ENCODE measurements at places on chromosomes 7 and 10. TPM values are rescaled to one million over a fixed set of nuclear protein-coding genes. Genes with fewer than 3 reads are reported as not detected.
A peak's percentile ranks its signal among the peaks of the same experiment; 100 is the strongest.

GRCh38 chr10:17675638-17676037 lies 31.7 kb downstream of the STAM start:
- no peaks in the 10 kb centered on the region for H3K27me3 ChIP-seq
- peaks cover 12% of the 10 kb centered on the region for H3K4me1 ChIP-seq
- H3K27ac ChIP-seq = no peak overlapping the region
- peaks cover 15% of the 10 kb centered on the region for H3K36me3 ChIP-seq
- no peak overlapping the region for H3K4me3 ChIP-seq

GRCh38 chr7:6680146-6680545 lies 26.6 kb downstream of the ZNF12 start:
- H3K4me3 ChIP-seq = no peak overlapping the region
- H3K36me3 ChIP-seq = peaks cover 39% of the 10 kb centered on the region
- no peaks in the 10 kb centered on the region for H3K27me3 ChIP-seq
- H3K27ac ChIP-seq = no peak overlapping the region
- H3K4me1 ChIP-seq = no peaks in the 10 kb centered on the region

DNA sequence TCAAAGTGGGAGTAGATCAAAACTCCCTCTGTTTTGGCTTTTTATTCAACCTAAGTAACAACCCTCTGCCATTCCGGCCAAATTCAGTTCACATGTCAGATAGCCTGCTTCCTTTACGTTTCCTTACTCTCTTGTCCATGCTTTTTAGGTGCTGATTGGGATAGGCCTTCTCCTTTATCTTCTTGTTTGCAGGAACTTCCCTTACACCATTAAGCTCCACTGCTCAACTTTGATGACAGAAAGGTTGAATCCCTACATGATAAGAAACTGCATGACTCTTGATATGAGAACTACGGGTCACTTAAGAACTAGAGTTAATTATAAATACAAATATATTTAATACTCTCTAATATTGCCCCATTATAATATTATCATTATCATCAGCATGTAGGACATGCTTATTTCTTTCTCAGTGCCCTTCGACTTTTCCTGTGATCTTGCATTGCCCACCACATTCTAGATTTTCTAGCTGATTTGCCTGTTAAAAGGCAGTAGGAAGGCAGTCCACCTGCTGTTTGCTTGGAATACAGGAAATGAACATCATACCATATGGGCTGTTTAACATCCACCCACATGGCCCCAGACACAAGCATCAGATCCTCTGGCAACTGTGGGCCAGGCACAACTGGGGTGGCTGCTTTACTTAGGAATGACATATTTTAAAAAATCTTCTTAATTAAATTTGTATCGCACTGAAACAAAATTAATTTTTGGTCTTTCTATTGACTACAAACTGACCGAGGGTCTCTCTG lies 59.7 kb upstream of the CCDC6 start:
- H3K27ac ChIP-seq = no peak overlapping the region
- no peaks in the 10 kb centered on the region for H3K4me1 ChIP-seq
- no peaks in the 10 kb centered on the region for H3K36me3 ChIP-seq
- H3K4me3 ChIP-seq = no peak overlapping the region

DNA sequence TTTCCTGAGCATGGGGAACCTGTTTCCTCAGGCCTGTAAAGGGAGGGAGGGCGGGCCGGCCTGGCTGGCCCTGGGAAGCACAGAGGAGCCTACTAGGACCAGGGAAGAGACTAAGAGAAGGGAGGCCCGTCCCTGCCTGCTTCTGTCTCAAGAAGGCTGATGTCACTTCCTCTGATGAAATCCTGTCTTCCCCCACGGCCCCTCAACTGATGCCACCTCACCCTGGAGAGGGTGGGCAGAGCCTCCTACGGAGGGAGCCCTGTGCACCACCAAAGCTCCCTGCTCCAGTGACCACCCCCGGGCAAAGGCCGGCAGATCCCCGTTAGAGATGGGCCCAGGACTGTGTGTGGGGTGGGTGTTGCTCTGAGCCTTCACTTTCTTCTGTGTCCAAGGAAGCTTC lies 1.0 kb upstream of the PILRA start:
- peak overlapping the region; percentile 80 for H3K27ac ChIP-seq
- no peaks in the 10 kb centered on the region for H3K27me3 ChIP-seq
- peaks cover 2% of the 10 kb centered on the region for H3K36me3 ChIP-seq
- no peak overlapping the region for H3K4me3 ChIP-seq
- no peak for DNase-seq
- peaks cover 18% of the 10 kb centered on the region for H3K4me1 ChIP-seq

GRCh38 chr10:16520900-16521299 lies 779 bp downstream of the C1QL3 start:
- peaks cover 4% of the 10 kb centered on the region for H3K36me3 ChIP-seq
- H3K4me1 ChIP-seq = peaks cover 11% of the 10 kb centered on the region
- H3K27ac ChIP-seq = no peak overlapping the region
- peaks cover 36% of the 10 kb centered on the region for H3K27me3 ChIP-seq

- H3K4me3 ChIP-seq = no peak overlapping the region
- no peaks in the 10 kb centered on the region for H3K27me3 ChIP-seq
- H3K27ac ChIP-seq = peak overlapping the region; percentile 42
- H3K4me1 ChIP-seq = peaks cover 66% of the 10 kb centered on the region
These were observed 21.2 kb downstream of the CEP41 start for GRCh38 chr7:130419658-130420057.

DNA sequence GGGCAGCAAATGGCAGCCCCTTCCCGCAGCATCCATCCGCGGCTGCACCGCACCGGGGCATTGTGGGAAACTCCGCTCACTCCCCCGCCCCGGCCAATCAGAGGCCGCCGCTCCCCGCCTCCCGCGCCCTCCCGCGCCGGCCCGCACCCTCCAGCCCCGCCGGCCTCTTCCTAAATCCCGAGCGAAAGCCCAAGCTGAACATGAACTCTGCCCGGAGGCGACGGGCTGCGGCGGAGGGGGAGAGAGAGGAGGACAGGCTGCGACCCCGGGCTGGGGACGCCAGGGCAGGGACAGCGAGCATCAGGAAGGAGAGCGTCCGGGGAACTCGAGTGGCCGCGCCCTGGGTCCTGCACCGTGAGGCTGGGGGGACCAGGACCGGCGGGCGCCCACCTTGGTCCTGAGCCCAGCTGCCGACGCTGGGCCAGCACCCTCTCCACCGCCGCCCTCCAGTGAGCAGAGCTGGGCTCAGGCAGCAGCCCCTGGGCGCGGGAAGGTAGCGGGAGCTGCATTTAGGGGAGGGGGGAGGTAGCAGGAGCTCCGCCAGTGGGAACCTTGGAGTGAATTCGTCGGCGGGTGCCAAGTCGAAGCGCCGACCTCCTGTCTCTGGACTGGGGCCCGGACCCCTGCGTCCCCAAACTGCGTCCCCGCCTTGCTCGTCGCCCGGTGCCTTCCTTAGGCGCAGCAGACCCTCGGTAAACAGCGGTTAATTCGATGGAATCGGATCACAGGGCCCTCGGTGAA lies at the start of gene DGKI:
DGKI (minus strand) TSS at position 148 of the 741 bp plus-strand sequence.
- peaks cover 71% of the 10 kb centered on the region for H3K27me3 ChIP-seq
- DNase-seq = no peak
- H3K4me1 ChIP-seq = peaks cover 5% of the 10 kb centered on the region
- no peaks in the 10 kb centered on the region for H3K36me3 ChIP-seq

GRCh38 chr7:12373580-12374263 lies 29.9 kb downstream of the VWDE start:
- H3K27ac ChIP-seq = no peak overlapping the region
- no peaks in the 10 kb centered on the region for H3K27me3 ChIP-seq
- H3K4me1 ChIP-seq = no peaks in the 10 kb centered on the region
- no peak for DNase-seq

- peak overlapping the region; percentile 84 for H3K27ac ChIP-seq
- peaks cover 14% of the 10 kb centered on the region for H3K36me3 ChIP-seq
- peaks cover 61% of the 10 kb centered on the region for H3K4me1 ChIP-seq
These were observed 237.2 kb upstream of the KAT6B start for GRCh38 chr10:74589226-74589673.

GRCh38 chr10:69425041-69425440 lies 8.3 kb upstream of the TACR2 start:
- peak overlapping the region; percentile 58 for H3K27ac ChIP-seq

GRCh38 chr10:88070080-88070880 lies 206.9 kb downstream of the PTEN start:
- peaks cover 13% of the 10 kb centered on the region for H3K36me3 ChIP-seq
- no peak for DNase-seq
- peaks cover 12% of the 10 kb centered on the region for H3K27me3 ChIP-seq
- peaks cover 33% of the 10 kb centered on the region for H3K4me1 ChIP-seq
- no peak overlapping the region for H3K27ac ChIP-seq

GRCh38 chr10:91616137-91616536 lies 16.7 kb downstream of the PPP1R3C start:
- H3K27ac ChIP-seq = no peak overlapping the region
- peaks cover 14% of the 10 kb centered on the region for H3K27me3 ChIP-seq
- no peak for DNase-seq
- no peaks in the 10 kb centered on the region for H3K4me1 ChIP-seq
- H3K36me3 ChIP-seq = no peaks in the 10 kb centered on the region

DNA sequence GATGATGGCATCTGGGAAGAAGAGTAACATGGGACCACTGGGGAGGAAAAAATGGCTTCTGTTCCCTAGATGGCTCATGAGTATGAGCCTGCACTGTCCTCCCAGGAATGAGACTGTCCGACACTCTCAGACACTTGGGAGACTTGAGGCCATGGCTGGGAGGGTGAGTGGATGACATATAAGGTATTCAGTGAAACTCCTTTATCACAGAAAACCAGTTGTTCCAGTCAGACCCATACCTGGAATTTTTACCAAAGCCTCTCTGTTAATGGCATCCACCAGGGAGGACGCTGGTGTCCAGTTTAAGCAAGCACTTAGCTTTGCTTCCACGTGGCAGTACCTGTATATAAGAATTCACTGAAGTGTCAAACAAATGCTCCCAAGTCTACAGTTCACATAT lies 116.7 kb upstream of the C10orf90 start:
- H3K27ac ChIP-seq = no peak overlapping the region
- H3K36me3 ChIP-seq = no peaks in the 10 kb centered on the region
- H3K27me3 ChIP-seq = no peaks in the 10 kb centered on the region
- no peak for DNase-seq
- H3K4me3 ChIP-seq = no peak overlapping the region

GRCh38 chr10:131743190-131744151 lies 157.3 kb upstream of the PPP2R2D start:
- no peak for DNase-seq
- H3K4me1 ChIP-seq = peaks cover 1% of the 10 kb centered on the region
- H3K4me3 ChIP-seq = no peak overlapping the region
- no peak overlapping the region for H3K27ac ChIP-seq
- H3K36me3 ChIP-seq = no peaks in the 10 kb centered on the region

GRCh38 chr10:92914478-92915325 lies 66.4 kb downstream of the EXOC6 start:
- H3K4me3 ChIP-seq = no peak overlapping the region
- peak; percentile 69 for DNase-seq
- no peaks in the 10 kb centered on the region for H3K36me3 ChIP-seq
- H3K27me3 ChIP-seq = no peaks in the 10 kb centered on the region

DNA sequence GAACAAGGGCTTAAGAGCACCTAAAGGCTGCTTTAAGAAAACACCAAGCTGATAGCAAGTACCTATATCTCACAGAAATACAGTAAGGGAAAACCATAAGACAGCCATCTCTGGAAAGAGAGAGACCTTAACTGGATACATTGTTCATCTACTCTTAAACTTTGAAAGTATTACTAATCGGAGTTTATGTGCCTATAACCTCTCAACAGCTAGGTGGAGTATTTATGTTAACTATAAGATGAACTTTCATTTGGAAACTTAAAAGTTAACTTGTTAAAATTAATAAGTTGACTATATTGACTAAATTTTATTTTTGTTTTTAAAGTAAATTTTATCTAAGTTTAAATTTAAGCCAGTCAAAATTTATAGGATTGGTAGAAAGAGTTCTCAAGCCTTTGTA lies 90.6 kb downstream of the USP6NL start:
- H3K4me3 ChIP-seq = no peak overlapping the region
- no peak for DNase-seq
- no peak overlapping the region for H3K27ac ChIP-seq
- no peaks in the 10 kb centered on the region for H3K36me3 ChIP-seq
- H3K27me3 ChIP-seq = no peaks in the 10 kb centered on the region
- H3K4me1 ChIP-seq = peaks cover 14% of the 10 kb centered on the region

GRCh38 chr7:148650232-148650858 lies 48.4 kb upstream of the CUL1 start:
- H3K27me3 ChIP-seq = peaks cover under 1% of the 10 kb centered on the region
- DNase-seq = no peak
- H3K4me3 ChIP-seq = no peak overlapping the region
- no peak overlapping the region for H3K27ac ChIP-seq
- H3K4me1 ChIP-seq = no peaks in the 10 kb centered on the region

DNA sequence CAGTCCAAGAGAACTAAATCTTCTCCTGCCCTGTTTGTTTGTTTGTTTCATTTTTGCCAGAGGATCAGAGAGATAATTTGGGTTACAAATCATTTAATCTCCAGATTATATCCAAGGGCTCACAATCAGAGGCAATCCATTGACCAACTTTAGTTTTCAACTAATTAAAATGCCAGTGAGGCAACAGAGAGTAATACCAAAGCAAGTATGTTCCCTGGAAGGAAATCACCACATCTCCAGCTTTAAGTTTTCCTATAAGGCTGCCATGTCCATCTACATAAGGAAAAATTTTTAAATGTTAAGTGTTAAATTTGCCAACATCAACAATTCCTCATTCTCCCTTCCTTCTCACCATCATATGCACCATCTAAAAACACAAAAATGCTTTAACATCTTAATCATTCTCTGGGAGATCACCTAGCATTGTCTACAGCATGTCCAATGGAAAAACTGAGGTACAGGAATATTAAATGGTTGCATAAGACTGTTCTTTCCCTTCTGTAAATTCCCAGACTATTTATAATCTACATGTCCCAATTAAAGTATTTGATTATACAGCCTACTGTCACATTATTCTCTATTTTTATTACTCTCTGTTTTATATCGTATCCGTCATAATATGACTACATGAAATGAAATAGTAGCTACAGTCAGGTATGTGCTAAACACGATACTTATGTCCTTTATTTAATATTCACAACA lies 14.1 kb downstream of the USP54 start:
- no peaks in the 10 kb centered on the region for H3K27me3 ChIP-seq
- no peak overlapping the region for H3K4me3 ChIP-seq
- no peaks in the 10 kb centered on the region for H3K4me1 ChIP-seq
- no peak overlapping the region for H3K27ac ChIP-seq
- no peak for DNase-seq

GRCh38 chr7:46580766-46581165 lies 659.7 kb upstream of the IGFBP3 start:
- no peak overlapping the region for H3K27ac ChIP-seq
- no peaks in the 10 kb centered on the region for H3K4me1 ChIP-seq
- no peaks in the 10 kb centered on the region for H3K27me3 ChIP-seq

Gene TCAF2
- 22.2 TPM for total RNA-seq

Gene PSTK
- total RNA-seq = 3.7 TPM

Gene STEAP4
- total RNA-seq = not detected

Gene ZNF804B
- not detected for total RNA-seq

Gene GAD2
- not detected for total RNA-seq

Gene PLOD3
- 69.5 TPM for total RNA-seq

Gene STEAP2
- total RNA-seq = not detected

Gene EGR2
- 0.92 TPM for total RNA-seq
